ENCODE measurements at places on chromosomes 4 and X. TPM values are rescaled to one million over a fixed set of nuclear protein-coding genes. Genes with fewer than 3 reads are reported as not detected.

The LONRF3 gene
- total RNA-seq: 21.2 TPM

The SULT1E1 gene
- total RNA-seq: not detected

The DMRTC1 gene
- total RNA-seq: not detected

The UGT2A1 gene
- total RNA-seq: not detected

The ZNF732 gene
- not detected for total RNA-seq

The TEX13B gene
- not detected for total RNA-seq

The UGT2B11 gene
- total RNA-seq: not detected

The AMOT gene
- 7.1 TPM for total RNA-seq

The MSANTD1 gene
- 0.54 TPM for total RNA-seq

The DDX53 gene
- total RNA-seq: not detected
